ENCODE measurements at places on chromosomes 7 and 10. TPM values are rescaled to one million over a fixed set of nuclear protein-coding genes. Genes with fewer than 3 reads are reported as not detected.

The CALHM1 gene
- total RNA-seq, result not detected

The SGCE gene
- 77.4 TPM for total RNA-seq

The LIPJ gene
- total RNA-seq, result 0.09 TPM

The ZNF488 gene
- total RNA-seq, result 0.18 TPM

The MYL7 gene
- total RNA-seq, result not detected

The ZPBP gene
- total RNA-seq, result not detected

The EN2 gene
- not detected for total RNA-seq

The KIAA1549 gene
- total RNA-seq, result 3.7 TPM

The PTPN20 gene
- 0.27 TPM for total RNA-seq

The PLEKHS1 gene
- total RNA-seq, result not detected

The GRID2IP gene
- total RNA-seq, result not detected

The STK31 gene
- 0.33 TPM for total RNA-seq

The TACC2 gene
- 9.2 TPM for total RNA-seq

The ITIH2 gene
- total RNA-seq, result not detected

The USP6NL gene
- total RNA-seq, result 8.3 TPM

The ADO gene
- total RNA-seq, result 11.0 TPM

The IRF5 gene
- total RNA-seq, result not detected

The CASP7 gene
- total RNA-seq, result 19.8 TPM

The PRLHR gene
- total RNA-seq, result not detected

The DRGX gene
- total RNA-seq, result not detected

The SPDYE16 gene
- 0.09 TPM for total RNA-seq

The PLXDC2 gene
- total RNA-seq, result 11.2 TPM

The CACNA2D1 gene
- 46.0 TPM for total RNA-seq

The OR2A7 gene
- 0.98 TPM for total RNA-seq

The FAM237B gene
- not detected for total RNA-seq

The TMEM229A gene
- 3.8 TPM for total RNA-seq

The WDFY4 gene
- not detected for total RNA-seq

The ADAM12 gene
- 82.7 TPM for total RNA-seq

The GJD4 gene
- not detected for total RNA-seq

The ABCB8 gene
- total RNA-seq, result 18.1 TPM
